ENCODE measurements at places on chromosomes 11 and 22. TPM values are rescaled to one million over a fixed set of nuclear protein-coding genes. Genes with fewer than 3 reads are reported as not detected.
A peak's percentile ranks its signal among the peaks of the same experiment; 100 is the strongest.

DNA sequence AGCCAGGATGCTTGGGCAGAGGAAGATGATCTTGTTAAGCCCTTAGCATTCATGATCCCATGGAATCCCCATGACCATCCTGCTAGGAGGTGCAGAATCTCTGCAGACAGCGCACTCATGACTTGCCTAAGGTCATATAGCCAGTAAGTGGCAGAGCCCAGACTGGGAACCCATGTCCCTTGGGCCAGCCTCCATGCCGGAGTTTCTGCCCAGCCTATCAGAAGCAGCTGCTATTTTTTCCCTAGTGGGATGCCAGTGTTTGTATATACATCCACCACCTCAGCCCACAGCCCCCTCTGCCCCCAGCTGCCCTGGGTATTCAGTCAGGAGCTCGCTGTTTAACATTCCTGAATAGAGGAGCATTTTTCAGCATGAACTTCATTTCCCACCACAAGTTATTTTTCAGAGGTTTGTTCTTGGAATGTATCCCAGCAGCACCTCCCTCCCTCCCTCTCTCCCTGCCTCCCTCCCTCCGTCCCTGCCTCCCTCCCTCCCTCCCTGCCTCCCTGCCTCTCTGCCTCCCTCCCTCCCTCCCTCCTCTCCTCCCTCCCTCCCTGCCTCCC, 34.4 kb upstream of the SUSD2 start:
- H3K27ac ChIP-seq = no peak overlapping the region
- no peak overlapping the region for H3K4me3 ChIP-seq
- no peak for DNase-seq
- peaks cover 82% of the 10 kb centered on the region for H3K4me1 ChIP-seq
- peaks cover 13% of the 10 kb centered on the region for H3K36me3 ChIP-seq
- no peaks in the 10 kb centered on the region for H3K27me3 ChIP-seq

DNA sequence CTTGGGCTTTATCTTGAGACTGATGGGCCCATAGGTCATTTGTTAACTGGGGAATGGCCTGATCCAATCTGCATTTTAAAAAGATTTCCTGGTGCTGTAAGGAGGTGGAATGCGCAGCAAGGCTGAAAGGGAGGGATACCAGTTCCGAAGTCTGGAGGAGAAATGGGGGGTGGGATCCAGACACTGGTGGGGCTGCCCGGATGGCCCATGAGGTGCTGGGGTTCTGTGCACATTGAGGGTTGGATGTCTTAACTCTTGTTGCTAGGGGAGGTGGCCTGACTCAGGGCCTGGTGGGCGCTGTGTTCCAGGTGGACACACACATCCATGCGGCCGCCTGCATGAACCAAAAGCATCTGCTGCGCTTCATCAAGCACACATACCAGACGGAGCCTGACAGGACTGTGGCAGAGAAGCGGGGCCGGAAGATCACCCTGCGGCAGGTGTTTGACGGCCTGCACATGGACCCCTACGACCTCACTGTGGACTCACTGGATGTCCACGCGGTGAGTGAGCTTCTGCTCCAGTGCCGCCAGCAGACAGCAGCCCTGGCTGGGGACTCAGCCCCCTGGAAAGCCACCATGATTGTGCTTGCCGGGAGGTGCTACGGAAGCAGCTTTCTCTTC, 38.1 kb downstream of the AMPD3 start:
- H3K27me3 ChIP-seq = no peaks in the 10 kb centered on the region
- no peak for DNase-seq
- H3K4me1 ChIP-seq = peaks cover 21% of the 10 kb centered on the region
- H3K27ac ChIP-seq = no peak overlapping the region
- H3K36me3 ChIP-seq = peaks cover 35% of the 10 kb centered on the region

DNA sequence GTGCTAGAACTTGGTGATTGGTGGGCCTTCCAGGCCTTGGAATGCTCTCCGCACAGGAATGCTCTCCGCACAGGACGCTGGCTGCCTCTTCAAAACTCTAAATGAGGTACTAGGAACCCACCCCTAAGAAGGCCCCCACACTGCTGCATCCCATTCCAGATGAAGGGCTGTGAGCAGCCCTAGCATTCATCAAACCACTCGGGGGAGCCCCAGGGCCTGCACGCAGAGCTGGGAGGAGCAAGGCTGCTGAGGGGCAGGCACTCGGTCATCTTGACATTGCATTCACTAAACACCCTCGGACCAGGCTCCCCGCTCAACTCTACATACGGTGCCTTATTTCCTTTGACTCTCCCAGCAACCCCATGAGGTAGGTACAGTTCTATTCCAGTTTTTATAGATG, 49.2 kb upstream of the EMID1 start:
- H3K4me1 ChIP-seq = peaks cover 5% of the 10 kb centered on the region
- no peak overlapping the region for H3K27ac ChIP-seq
- H3K27me3 ChIP-seq = peaks cover 30% of the 10 kb centered on the region
- H3K36me3 ChIP-seq = no peaks in the 10 kb centered on the region
- DNase-seq = no peak
- H3K4me3 ChIP-seq = no peak overlapping the region

DNA sequence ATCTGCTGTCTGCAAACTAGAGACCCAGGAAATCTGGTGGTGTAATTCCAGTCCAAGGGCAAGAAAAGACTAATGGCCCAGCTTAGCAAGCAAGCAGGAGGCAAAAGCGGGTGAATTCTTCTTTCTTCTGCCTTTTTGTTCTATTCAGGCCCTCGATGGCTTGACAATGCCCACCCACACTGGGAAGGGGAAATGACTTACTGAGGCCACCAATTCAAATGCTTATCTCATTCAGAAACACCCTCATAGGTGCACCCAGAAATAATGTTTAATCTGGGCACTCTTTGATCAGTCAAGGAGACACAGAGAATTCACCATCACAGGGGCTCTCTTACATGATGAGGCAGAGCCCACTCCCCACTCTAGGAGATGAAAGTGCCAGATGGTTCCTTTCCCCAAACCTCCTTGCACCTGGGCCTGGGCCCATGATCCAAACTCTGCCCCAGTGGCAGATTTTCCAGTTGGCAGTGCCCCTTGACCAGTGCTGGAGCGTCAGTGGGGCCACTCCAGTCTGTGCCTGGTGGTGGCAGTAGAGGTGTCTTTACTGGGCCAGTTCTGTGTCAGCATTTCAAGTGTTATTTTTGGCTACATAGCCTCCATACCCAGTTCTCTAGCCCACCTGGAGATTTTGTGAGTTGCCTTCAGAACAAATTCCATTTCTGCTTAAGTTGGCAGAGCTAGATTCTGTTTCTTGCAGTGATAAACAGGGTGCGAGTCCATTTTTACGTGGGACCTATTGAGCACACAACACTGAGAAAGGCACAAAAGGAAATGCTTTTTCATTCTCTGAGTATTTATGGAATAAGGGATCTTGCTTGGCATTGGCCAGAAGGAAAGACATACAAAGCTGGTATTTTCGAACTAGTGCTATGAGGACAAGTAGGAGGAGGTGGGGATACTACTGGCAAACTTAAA, 7.5 kb downstream of the ELMOD1 start:
- H3K27ac ChIP-seq = no peak overlapping the region
- H3K4me1 ChIP-seq = no peaks in the 10 kb centered on the region
- peaks cover 52% of the 10 kb centered on the region for H3K27me3 ChIP-seq

DNA sequence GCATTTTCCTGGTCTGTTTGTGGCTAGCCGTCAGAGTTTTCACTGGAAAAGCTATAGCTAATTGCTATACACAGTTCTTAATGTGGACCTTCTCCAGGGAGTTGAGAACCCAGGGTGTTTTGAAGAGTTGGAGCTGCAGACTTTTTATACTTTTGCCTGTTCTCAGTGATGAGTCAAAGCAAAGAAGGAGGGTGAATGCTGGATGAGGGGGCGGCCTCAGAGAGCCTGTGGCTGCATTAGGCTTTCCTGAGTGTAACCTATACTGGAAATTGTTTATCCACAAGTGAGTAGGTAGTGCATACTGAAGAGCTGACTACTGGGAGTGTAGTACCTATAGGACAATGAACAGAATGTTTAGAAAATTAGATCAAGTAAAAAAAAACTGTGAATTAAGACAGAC, 79.7 kb upstream of the HORMAD2 start:
- H3K27me3 ChIP-seq = no peaks in the 10 kb centered on the region
- peaks cover 5% of the 10 kb centered on the region for H3K4me1 ChIP-seq
- peaks cover 2% of the 10 kb centered on the region for H3K36me3 ChIP-seq
- DNase-seq = peak; percentile 32
- no peak overlapping the region for H3K4me3 ChIP-seq

DNA sequence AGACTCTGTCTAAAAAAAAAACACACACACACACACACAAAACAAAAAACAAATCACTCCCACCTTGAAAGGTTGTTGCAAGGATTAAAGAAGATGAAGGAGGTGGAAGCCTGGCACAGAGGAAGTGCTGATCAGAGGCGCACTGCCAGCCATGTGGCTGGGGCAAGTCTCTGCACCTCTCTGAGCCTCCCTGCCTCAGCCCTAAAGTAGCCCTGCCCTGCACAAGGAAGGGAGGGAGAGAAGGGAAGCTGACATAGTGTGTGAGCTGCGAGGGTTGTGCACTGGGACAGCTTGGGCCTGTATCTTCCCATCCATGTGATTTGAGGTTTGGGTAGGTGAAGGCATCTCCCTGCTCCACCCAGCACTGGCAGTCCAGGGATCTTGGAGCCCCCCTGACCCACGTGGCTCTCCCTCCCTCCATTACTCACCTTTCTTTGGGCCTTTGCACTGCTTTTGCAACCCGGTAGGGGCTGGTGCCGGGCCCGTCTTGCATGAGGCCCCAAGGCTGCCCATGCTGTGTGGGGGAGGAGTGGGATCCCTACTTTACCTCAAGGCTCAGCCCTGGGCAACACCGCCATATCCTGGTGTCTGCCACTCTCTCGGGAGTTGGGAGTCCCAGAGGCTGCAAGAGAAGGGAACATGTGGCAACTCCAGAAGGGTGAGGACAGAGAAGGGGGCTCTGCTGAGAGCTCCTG, 30.5 kb downstream of the IFT27 start:
- no peaks in the 10 kb centered on the region for H3K36me3 ChIP-seq
- peaks cover 1% of the 10 kb centered on the region for H3K27me3 ChIP-seq
- no peak for DNase-seq
- no peak overlapping the region for H3K27ac ChIP-seq
- H3K4me1 ChIP-seq = no peaks in the 10 kb centered on the region

DNA sequence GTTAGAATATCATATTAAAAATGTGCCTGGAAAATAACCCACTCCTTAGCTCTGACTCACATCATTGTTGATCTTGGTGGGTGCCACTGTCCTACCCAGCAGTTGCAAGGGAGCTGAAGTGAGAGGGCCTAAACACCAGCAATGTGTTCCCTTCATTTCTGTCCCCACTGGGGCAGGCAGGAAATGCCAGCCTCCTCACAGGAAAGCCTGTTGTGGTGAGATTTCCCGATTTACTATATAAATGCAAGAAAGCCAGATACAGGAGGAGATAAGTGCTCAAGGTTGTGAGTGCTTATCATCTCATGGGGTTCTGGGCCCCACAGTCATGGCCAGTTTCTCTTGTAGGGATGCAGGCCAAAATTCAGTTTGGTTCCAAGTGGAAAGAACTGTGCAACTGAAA, 15.8 kb upstream of the FLI1 start:
- H3K4me1 ChIP-seq = peaks cover 10% of the 10 kb centered on the region
- no peak for DNase-seq
- no peaks in the 10 kb centered on the region for H3K36me3 ChIP-seq
- no peak overlapping the region for H3K4me3 ChIP-seq

The C1QTNF6 gene
- 6.4 TPM for total RNA-seq

Measured in activated CD8-positive, alpha-beta T cell treated with anti-CD3 and anti-CD28 coated beads for 36 hours (primary cell).